ENCODE measurements at places on chromosomes 16 and 17. TPM values are rescaled to one million over a fixed set of nuclear protein-coding genes. Genes with fewer than 3 reads are reported as not detected.

GDPD1 gene
- 3.0 TPM for total RNA-seq

P2RX1 gene
- total RNA-seq = not detected

ABCC11 gene
- total RNA-seq = 0.29 TPM

CHD3 gene
- total RNA-seq = 142 TPM

TK1 gene
- total RNA-seq = 23.3 TPM

HLF gene
- total RNA-seq = 0.29 TPM

ZP2 gene
- not detected for total RNA-seq

PDILT gene
- not detected for total RNA-seq

SLC16A11 gene
- total RNA-seq = 0.12 TPM

OR3A3 gene
- total RNA-seq = not detected

KIF18B gene
- total RNA-seq = 6.8 TPM

GPRC5C gene
- total RNA-seq = 17.5 TPM

SLC46A1 gene
- 2.2 TPM for total RNA-seq

TM4SF5 gene
- total RNA-seq = not detected

UBE2G1 gene
- total RNA-seq = 60.0 TPM

RPUSD1 gene
- 42.1 TPM for total RNA-seq

SDF2 gene
- 54.4 TPM for total RNA-seq

All from glomerular endothelial cell (primary cell).